ENCODE measurements at places on chromosomes 6 and 20. TPM values are rescaled to one million over a fixed set of nuclear protein-coding genes. Genes with fewer than 3 reads are reported as not detected.

CST4 gene
- not detected for total RNA-seq

RCAN2 gene
- 1.2 TPM for total RNA-seq

LY86 gene
- 0.63 TPM for total RNA-seq

TRIM40 gene
- not detected for total RNA-seq

TCP11 gene
- not detected for total RNA-seq

ZNF334 gene
- total RNA-seq, result 1.9 TPM

All from left lobe of liver (tissue), 2 donors.